ENCODE measurements at places on chromosomes 11 and 22. TPM values are rescaled to one million over a fixed set of nuclear protein-coding genes. Genes with fewer than 3 reads are reported as not detected.

DNA sequence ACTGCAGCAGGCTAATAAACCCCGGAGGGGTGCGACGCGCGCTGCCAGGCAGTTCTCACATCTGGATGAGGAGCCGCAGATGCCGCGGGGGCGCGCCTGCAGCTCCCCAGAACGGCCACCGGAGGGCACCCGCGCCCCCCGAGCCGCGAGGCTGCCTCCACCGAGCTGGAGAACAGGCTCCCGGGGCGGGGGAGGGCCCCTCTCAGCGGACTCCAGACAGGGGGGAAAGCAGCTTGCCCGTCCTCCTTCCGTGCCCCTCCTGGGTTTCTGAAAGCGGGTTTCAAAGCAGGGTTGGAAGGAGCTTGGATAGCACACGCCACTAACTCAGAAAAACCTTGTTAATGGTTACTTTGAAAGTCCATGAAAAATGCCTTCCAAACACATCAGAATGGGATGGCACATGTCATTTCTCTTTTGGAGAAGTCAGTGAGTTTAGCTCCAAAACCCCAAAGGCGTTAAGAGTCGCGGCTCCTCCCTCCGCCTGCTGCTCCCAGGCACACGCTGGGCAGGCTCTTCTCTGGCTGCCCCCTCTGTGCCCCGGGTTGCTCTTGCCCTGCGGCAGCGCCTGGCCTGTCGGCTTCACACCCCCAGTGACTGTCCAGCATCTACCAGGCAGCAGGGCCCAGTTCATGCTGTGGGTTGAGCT is 317.8 kb downstream of the NTM start:
- peak; percentile 80 for DNase-seq

- no peak for DNase-seq
Measured at GRCh38 chr11:100445231-100445735, 241.8 kb upstream of the ARHGAP42 start.

GRCh38 chr22:37501610-37502341 is 15.6 kb upstream of the MFNG start:
- DNase-seq, result peak; percentile 92

- peak; percentile 99 for DNase-seq
Measured at GRCh38 chr11:119481021-119481666, 58.2 kb upstream of the THY1 start.

GRCh38 chr11:111870886-111871692 is at the start of gene ALG9:
TSS of gene ALG9 (minus strand) at chr11:111871581. CDS start at chr11:111871482, 99 bp downstream.
- peak; percentile 89 for DNase-seq

DNA sequence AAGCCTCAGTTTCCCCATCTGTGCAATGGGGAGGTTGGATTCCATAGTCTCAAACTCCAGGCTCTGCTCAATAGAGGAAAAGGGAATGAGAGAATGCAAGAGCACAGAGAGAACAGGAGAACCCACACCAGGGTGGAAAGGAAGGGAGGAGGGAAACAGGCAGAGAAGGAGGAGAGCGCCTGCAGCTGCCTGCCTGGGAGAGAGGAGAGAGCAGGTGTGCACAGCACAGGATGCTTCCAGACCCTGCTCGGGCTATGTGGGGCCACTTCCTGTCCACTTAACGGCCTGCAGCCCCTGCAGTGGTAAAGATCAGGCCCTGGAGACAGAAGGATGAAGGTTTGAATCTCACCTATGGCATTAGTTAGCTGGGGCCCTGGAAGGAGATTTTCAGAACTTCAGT is 12.3 kb downstream of the LRRC32 start:
- no peak for DNase-seq

FAM227A gene
- polyA plus RNA-seq, result 1.4 TPM

DNA sequence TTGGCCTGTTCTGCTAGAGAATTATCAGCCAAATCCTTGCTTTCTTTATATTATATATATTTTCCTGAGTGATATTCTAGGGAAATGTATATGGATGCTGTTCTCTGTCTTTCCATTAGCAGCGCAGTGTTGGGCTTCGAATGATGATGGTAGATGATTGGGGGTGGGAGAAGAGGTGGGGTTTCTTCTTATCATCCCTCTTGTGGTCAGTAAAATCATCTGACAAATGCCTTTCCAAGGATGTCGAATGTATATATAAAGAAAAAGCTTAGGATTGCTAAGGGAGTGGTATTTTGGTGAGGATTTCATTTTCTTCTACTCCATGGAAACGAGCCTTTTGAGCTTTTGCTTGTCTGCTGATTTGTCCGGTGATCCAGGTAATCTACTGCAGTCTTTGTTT is 48.9 kb downstream of the ARHGEF12 start:
- DNase-seq, result no peak

DNA sequence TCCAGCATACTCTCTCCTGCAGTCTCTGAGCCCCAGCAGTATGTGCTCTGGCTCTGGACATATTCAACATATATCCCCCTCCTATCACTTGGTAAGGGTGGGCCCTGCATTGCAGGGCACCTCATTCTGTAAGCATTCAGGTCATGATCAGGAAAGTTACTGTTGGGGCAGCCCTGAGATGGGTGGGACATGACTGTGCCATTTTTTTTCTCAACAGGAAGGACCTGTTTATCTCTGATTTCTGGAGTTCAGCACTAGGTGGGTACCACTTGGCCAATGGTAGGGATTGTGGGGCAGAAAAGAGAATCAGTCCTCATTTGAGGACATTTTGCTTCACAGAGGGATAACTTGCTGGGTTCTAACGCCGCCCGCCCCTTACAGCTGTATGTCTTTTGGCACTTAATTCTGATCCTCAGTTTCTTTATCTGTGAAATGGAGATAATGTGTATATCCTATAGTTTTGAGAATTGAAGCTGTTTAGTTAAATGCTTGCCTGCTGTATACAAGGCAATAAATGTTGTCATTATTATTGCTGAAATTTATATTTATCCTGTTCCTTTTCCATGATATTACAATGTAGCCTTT is 2.2 kb downstream of the SRRD start:
- DNase-seq, result no peak

DNA sequence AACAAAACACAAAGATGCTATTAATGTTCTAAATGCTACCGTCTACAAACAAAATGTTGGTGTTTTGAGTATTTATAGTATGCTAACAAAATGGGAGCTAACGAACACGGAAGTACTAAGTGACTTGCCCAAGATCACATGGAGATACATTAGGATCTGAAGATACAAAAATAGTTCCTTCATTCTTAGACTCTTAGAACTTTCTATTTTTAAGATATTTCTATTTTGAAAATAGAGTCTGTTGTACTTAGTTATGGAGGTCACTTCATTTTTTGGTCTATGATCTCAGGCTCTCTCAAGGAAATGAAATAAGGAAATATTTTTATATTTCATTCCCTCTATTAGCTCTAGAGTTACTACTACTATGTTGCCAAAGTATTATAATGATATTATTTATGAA is 64.2 kb downstream of the APOL5 start:
- DNase-seq, result no peak

INPP5J gene
- 25.0 TPM for polyA plus RNA-seq

DNA sequence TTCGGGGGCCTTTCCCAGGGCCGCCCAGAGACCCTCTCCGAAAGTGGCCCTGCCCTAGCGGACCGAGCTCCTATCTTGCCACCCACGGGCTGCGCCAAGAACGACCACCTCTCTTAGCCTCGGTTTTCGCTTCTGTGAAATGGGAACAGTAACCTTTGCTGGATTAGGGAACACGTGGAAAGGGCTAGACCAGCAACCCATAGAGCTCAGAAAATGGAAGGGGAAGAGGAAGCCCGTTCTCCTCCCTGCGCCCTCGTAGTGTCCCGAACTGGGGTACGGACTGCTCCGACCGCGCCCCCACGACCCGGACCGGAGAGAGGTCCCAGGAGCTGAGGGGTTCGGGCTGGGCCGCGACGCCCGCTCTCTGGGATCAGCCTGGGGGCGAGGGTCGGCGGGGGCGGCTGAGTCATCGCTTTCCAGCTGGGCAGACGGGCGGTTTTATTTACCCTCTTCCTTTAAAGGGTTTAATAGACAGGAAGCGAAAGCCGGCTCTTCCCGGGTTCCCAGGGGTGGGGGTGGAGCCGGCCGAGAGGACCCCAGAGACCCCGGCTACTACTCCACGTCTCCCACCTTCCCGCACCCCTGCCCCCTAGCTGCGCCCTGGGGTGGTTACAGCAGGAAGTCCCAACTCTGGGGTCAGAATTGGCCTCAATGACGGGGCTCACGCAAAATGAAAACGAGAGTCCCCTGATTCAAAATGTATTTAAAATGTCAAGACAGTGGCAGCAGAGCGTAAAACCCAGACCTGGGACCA is 907 bp upstream of the PHLDA2 start:
- peak; percentile 51 for DNase-seq

- no peak for DNase-seq
Measured at GRCh38 chr11:113956986-113957385, 17.9 kb upstream of the HTR3A start.

GRCh38 chr11:35126000-35126878 is 12.7 kb upstream of the CD44 start:
- no peak for DNase-seq

DNA sequence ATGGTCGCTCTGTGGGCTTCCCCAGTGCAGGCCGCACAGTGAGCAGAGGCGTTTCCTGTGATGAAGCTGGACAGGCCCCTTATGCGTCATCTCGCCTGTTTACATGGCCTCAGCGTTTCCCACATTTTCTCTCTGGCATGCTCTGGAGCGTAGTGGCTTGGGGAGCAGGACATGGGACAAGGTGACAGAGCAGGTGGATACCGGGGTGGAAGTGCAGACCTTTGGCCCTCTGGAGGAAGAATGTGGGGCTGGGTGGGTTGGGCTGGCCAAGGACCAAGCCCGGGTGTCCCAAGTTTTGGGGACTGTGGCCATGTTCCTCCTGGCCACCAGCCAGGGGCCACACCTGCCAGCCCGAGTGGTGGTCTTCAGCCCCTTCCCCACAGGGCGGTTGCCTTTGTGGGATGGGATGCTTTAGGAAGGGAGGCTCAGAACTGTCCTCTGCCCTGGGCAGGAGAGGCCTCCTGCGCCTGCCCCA is 446.6 kb downstream of the TBC1D22A start:
- no peak for DNase-seq
